ENCODE measurements at places on chromosomes 5 and 9.

- DNase-seq: no peak
Observed at GRCh38 chr5:80481019-80481893, 6.6 kb upstream of the FAM151B start.

- peak; percentile 67 for DNase-seq
Observed at GRCh38 chr9:132768932-132769905, 99.0 kb downstream of the GTF3C4 start.

DNA sequence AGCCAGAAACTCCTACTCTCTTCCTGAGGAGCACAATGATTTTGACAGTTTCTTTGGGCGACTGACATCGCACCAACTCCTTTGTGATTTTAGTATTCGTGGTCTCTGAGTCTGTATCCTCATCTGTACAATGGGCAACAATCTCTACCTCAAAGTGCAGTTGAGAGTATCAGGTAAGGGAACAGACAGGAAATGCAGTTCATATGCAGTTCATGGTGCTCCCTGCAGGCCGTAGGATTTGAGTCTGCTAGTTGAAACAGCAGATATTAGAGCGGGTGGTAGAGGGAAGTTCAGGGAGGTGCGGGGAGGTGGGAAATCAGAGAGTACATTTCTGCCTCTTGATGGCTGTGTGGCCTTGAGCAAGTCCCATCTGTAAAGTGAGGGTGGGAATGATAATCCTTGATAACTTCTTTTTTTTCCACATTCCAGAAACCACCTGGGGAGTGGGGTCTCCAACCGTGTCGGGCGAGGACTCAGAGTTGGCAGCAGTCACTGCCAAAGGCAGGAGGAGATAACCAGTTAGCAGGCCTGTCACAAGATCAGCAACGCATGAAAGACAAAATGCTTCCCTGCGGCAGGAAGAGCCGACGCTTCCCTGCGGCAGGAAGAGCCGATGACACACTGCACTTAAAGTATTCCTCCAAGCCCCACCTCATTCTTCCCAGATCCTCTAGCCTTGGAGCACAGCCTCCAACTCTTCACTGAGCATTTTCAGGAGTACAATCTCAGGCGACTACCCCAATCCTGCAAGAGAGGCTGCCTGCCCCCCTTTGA, 6.0 kb upstream of the NEK6 start:
- DNase-seq: no peak

- DNase-seq: no peak
Observed at GRCh38 chr5:180652771-180653170, 3.4 kb upstream of the FLT4 start.

DNA sequence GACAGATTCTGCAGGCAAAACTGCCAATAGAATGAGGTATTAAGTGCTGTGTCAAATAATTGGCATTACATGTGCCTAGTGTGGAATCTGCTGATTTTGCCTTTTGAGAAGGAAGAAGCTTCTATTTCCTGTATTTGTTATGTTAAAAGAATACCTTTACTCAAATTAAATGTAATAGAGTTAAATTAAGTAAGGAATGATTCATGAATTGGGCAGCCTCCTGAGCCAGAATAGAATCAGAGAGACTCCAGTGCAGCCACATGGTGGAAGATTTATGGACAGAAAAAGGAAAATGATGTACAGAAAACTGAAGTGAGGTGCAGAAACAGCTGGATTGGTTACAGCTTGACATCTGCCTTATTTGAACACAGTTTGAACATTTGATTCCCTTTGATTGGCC, 464.4 kb upstream of the SEMA6A start:
- no peak for DNase-seq

Data from DMS79 treated with DMSO at 0.1 percent for 48 hours (cell line).